ENCODE measurements at places on chromosomes 5 and 9. TPM values are rescaled to one million over a fixed set of nuclear protein-coding genes. Genes with fewer than 3 reads are reported as not detected.

The NPR3 gene
- 2.7 TPM for total RNA-seq

The PCDHA10 gene
- not detected for total RNA-seq

The SELENOP gene
- total RNA-seq, result 335 TPM

The GTF3C5 gene
- total RNA-seq, result 62.1 TPM

The TEX48 gene
- not detected for total RNA-seq

The FCHO2 gene
- total RNA-seq, result 11.9 TPM

The GFRA3 gene
- not detected for total RNA-seq

The SPATA31A3 gene
- total RNA-seq, result not detected

All from epithelial cell of alveolus of lung (primary cell).